AG04449 (cell line): ENCODE measurements at places on chromosomes 13 and 19.

DNA sequence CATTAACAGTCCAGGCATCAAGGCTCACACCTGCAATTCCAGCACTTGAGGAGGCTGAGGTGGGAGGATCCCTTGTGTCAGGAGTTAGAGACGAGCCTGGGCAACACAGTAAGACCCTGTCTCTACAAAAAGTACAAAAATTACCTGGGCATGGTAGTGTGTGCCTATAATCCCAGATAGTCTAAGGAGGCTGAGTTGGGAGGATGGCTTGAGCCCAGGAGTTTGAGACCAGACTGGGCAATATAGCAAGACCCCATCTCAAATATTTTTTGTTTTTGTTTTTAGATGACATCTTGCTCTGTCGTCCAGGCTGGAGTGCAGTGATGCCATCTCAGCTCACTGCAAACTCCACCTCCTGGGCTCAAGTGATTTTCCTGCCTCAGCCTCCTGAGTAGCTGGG lies 40.1 kb upstream of the ONECUT3 start:
- no peak for DNase-seq

DNA sequence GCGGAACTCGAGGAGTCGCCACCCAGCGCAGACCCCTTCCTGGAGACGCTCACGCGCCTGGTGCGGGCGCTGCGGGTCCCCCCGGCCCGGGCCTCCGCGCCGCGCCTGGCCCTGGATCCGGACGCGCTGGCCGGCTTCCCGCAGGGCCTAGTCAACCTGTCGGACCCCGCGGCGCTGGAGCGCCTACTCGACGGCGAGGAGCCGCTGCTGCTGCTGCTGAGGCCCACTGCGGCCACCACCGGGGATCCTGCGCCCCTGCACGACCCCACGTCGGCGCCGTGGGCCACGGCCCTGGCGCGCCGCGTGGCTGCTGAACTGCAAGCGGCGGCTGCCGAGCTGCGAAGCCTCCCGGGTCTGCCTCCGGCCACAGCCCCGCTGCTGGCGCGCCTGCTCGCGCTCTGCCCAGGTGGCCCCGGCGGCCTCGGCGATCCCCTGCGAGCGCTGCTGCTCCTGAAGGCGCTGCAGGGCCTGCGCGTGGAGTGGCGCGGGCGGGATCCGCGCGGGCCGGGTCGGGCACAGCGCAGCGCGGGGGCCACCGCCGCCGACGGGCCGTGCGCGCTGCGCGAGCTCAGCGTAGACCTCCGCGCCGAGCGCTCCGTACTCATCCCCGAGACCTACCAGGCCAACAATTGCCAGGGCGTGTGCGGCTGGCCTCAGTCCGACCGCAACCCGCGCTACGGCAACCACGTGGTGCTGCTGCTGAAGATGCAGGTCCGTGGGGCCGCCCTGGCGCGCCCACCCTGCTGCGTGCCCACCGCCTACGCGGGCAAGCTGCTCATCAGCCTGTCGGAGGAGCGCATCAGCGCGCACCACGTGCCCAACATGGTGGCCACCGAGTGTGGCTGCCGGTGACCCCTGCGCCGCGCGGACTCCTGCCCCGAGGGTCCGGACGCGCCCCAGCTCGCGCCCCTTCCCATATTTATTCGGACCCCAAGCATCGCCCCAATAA lies 2.3 kb downstream of the AMH start:
- DNase-seq: no peak

- no peak for DNase-seq
Observed at GRCh38 chr13:111325146-111325890, 4.9 kb downstream of the TEX29 start.

GRCh38 chr13:114261328-114261965 lies 20.0 kb upstream of the UPF3A start:
- no peak for DNase-seq

GRCh38 chr13:46079770-46080169 lies 25.1 kb downstream of the CPB2 start:
- no peak for DNase-seq

DNA sequence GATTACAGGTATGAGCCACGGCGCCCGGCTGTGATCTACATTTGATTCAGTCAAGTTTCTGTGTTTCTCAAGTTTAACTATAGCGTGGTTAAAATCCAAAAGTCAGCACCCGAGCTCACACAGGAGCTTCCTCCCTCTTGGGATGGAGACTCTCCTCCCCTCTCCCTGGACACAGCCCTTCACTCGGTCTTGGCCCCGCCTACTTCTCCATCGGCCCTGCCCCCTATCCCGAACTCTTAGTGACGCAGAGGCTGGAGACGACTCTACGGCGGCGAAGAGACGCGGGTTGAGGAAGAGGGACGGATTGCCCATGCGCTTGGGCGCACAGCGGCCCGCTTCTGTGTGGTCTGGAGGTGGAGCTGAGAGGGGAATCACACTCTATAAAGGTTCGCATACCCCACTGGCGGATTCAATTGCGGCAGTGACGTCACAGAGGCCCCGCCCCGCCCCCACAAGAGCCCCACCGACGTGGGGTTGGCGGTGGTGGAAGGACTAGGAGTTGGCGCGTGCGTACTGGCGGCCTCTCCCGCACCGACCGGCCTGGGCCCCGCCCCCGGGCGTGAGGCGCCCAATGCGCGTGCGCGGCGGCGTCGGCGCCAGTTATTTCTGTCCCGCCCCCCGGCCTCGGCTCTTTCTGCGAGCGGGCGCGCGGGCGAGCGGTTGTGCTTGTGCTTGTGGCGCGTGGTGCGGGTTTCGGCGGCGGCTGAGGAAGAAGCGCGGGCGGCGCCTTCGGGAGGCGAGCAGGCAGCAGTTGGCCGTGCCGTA lies at the start of gene TRIM28:
Gene TRIM28 (plus strand): TSS at position 239 of the 765 bp plus-strand sequence. CDS start 694 bp downstream, outside the sequence.
- DNase-seq: peak; percentile 95

GRCh38 chr19:6577476-6578125 lies 13.3 kb downstream of the CD70 start:
- DNase-seq: no peak

DNA sequence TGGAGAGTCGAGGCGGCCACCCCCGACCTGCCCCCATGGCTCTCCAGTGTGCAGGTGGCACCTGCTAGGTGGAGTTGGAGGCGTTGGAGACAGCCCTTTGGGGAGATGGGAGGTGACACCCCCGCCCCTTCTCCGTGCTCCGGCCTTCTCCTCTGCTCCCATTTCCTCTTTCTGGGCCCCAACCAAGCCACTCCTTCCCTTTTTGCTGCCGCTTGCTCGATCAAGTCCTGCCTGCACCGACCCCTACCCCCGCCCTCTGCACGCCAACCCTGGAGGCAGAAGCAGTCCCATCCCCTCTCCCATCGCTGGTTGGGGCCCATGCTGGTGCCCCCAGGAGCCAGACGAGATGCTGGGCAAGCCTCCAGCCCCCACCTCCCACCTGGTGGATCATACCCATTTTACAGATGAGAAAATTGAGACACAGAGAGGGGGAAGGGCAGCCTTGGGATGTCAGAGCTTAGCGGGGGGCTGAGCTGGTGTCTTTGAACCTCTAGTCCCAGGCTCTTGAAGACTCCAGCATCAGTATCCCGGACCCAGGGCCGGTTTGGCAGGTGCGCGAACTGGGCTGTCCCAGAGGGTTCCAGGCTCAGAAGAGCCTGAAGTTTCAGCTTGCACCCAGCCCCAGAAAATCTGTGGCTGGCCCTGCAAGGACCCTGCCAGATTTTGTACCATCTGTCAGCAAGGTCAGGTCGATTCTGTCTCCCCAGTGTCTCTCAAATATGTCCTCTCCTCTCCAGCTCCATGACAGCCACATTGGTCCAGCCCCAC lies 10.3 kb downstream of the GNA15 start:
- DNase-seq: no peak

DNA sequence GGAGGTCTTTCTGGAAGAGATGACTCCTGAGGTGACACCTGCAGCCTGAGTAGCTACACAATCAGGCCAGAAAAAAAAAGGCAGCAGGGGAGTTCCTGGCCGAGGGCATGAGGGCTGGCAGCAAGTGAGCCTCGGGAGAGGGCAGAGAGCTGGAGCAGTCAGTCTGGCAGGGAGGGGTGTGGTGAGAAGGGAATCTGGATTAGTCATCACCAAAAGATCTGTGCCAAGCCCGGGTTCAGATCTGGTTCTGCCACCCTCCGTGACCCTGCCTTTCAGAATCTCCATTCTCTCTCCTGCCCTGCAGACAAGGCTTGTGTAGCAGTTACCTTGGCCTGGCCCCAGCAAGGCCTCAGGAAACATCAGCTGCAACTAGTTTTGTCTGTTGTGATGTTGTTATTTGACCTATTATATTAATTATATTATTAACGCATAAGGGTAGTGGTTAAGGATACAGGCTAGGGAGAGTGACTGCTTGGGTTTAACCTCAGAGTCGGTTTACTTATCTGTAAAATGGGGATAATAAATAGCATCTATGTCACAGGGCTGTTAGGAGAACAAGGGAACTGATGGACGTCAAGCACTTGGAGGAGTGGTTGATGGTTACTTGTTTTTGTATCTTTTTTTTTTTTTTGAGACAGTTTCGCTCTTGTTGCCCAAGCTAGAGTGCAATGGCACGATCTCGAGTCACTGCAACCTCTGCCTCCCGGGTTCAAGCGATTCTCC lies 2.7 kb upstream of the CAPNS1 start:
- DNase-seq: no peak

- DNase-seq: no peak
Observed at GRCh38 chr13:53631511-53631910, 602.9 kb downstream of the OLFM4 start.

GRCh38 chr13:31172535-31172934 lies 10.8 kb upstream of the HSPH1 start:
- DNase-seq: peak; percentile 50

DNA sequence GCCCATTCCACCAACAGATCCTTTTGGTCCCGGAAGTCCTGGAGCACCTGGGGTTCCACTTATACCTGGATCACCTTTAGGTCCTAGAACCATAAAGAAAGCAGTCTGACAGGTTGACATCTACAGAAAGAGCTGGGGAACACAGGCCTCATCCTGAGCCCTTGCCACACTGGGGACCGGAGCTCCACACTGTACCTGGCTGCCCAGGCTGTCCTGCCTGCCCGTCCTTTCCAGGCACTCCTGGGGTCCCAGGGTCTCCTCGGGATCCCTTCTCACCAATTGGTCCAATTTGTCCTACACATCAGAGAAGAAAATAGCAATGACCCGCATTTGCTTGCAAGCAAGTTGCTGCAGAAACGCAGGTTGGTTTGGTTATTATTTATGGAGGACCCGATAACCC lies 130.5 kb downstream of the COL4A1 start:
- no peak for DNase-seq

DNA sequence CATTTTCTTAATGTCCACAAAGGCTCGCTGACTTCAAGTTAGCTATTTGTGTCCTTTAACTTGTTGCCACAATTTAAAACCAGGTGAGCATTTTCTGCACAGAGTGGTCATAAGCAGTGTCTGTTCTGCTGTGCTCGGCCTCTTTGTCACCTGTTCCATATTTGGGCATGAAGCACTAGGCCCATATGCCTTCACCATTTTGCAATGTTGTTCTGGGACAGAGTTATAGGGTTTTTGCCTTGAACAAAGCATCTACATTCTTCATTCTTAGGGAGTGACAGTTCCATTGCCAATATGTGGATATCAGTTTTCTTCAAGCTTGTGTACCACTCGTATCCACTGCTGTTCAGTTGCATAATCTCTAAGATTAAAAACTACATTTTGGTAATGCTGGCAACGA lies 56.1 kb downstream of the LRCH1 start:
- no peak for DNase-seq

DNA sequence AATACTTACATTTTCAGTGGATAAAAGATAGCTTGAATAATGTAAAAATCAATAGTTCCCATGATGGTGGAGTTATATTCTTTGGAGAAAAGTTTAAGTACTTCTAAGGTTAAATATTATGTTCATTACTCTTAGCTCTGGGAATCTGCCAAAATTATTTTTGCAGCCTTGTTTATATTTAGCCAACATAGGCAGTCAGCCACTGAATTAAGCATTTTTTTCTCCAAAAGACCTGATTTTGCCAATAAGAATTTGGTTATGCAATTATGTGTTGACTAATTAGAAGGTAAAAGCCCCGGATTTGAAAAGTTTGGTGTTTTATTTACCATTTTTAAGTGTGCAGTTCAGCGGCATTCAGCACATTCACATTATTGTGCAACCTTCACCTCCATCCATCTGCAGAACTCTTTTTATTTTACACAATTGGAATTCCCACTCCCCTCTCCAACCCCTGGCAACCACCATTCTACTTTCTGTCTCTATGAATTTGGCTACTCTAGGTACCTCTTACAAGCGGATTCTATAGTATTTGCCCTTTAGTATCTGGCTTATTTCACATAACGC lies 90.1 kb upstream of the C1QTNF9B start:
- DNase-seq: no peak

- peak; percentile 49 for DNase-seq
Observed at GRCh38 chr13:24220086-24220703, 59.7 kb downstream of the SPATA13 start.

DNA sequence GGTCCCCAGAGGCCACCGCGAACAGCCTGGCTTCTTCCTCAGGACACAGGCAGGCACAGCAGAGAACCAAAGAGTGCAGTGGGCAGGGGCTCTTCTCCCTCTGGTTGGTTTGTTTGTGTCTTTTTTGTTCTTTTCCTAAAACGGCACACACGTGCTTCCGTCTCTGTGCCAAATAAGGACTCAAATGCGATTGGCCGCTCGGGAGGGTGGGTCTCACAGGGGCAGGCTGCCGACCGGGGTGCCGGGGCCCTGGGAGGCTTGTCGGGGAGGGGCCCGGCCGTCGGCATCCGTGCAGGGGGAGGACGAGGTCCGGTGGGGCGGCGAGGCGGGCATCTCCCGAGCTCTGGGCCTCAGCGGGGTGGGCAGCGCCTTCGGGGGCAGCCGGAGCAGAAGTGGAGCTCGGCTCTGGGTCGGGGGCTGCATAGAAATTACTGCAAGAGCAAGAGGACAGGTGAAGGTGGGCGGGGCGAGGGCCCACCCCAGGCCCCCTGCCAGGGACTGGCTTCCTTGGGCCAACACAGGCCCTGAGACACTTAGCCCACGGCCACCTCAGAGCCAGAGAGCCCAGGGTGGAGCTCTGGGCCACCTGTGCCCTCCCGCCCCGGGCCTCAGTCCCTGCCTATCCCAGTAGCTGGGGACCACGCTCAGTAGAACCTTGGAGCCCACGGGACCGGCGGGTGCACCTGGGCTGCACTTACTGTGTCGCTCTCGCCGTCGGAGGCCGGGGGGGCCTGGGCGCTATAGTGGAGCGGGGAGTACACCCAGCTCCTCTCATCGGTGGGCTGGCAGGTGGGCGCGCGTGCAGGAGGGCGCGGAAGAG lies 6.4 kb upstream of the CACTIN start:
- DNase-seq: no peak
